ENCODE measurements at places on chromosomes 3 and 15.

- no peak for DNase-seq
Measured at GRCh38 chr3:133756716-133757694, 10.8 kb downstream of the TF start.

DNA sequence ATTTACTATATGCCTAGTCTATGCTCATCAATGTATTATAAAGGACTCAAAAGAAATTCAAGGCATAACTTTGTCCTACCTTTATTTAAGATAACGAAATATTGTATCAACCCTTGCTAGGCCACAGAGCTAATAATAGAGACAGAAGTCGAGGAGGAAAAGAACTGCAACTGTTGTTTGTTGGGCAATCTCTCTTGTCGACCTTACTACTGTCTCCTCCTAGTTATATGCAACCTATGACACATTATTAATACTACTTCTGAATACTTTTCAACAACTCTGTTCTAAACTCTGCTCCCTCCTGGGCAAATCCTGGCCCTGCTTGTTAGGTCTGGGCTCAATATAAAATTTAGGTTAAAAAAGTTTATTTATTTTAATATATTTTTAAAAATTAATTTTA lies 24.6 kb downstream of the SPPL2A start:
- DNase-seq: no peak

GRCh38 chr3:195729476-195730251 lies 8.9 kb downstream of the MUC20 start:
- no peak for DNase-seq

GRCh38 chr3:146221276-146221675 lies 29.6 kb downstream of the PLSCR4 start:
- no peak for DNase-seq

GRCh38 chr3:16476636-16477035 lies 36.9 kb downstream of the RFTN1 start:
- peak; percentile 44 for DNase-seq

DNA sequence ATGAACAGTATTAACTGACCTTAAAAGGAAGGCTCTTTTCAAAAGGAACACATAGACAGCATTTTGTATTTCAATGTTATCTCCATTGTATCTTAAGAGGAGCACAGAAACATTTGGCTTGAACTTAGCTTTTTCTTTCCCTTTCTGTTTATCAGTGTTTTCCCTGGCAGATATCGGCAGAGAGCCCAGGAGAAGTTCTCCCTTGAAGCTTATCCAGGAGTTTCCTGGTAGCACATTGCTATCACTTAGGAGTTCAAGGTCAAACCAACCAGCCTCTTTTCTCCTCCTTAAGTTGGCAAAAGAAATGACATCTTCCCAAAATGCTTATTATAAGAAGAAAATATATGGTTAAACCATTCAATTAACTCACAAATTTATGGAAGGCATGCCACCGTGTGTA lies 344.6 kb upstream of the UBE2E2 start:
- no peak for DNase-seq

GRCh38 chr15:75577401-75578172 lies 1.5 kb downstream of the PTPN9 start:
- DNase-seq: no peak

DNA sequence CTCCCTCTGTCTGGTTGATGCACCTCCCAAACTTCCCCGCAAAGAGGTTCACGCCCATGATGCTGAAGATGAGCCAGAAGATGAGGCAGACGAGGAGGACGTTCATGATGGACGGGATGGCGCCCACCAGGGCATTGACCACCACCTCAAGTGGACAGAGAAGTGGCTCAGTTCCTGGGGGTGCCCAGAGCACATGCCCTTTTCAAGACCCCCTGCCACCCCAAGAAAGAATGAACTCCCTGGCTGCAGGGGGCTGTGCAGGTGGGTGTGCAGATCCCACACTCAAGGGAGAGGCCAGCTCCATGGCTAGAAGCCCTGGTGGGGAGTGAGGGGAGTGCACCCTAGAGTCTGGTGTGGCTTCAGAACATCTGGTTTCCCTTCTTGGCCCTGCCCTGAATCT lies 64.1 kb downstream of the EXOG start:
- no peak for DNase-seq

- DNase-seq: no peak
Measured at GRCh38 chr3:5078151-5078550, 43.9 kb upstream of the ARL8B start.

DNA sequence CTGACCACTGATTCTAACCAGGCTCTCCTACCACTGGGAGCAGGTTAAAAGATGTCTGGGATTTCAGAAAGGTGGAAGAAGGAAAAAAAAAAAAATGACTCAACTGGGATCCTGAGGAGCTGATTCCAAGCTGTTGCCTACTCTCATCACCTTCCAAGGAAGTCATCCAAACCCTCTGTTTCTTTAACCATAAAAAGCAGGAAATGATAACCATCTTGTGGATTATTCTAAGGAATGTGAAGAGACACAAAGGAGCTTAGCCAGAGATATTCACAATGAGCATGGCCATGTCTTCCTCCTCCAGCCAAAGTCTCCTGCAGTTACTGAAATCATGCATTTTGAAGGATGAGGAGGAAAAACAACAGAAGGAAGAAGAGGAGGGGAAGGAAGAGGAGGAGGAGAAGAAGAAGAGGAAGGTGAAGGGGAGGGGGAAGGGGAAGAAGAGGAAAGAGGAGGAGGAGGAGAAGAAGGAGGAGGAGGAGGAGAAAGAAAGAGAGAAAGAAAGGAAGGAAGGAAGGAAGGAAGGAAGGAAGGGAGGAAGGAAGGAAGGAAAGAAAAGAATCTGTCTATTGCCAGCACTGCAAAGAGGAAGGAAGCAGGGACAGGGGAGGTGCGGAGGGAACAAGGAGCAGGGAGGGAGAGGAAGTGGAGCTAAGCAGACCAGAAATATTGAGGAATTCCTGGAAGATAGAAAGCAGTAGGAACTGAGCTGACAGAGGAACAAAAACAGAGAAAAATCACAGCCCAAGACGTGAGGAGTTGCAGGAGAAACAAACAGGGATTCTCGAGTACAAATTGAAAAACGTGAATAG lies 229.2 kb downstream of the UACA start:
- DNase-seq: no peak

DNA sequence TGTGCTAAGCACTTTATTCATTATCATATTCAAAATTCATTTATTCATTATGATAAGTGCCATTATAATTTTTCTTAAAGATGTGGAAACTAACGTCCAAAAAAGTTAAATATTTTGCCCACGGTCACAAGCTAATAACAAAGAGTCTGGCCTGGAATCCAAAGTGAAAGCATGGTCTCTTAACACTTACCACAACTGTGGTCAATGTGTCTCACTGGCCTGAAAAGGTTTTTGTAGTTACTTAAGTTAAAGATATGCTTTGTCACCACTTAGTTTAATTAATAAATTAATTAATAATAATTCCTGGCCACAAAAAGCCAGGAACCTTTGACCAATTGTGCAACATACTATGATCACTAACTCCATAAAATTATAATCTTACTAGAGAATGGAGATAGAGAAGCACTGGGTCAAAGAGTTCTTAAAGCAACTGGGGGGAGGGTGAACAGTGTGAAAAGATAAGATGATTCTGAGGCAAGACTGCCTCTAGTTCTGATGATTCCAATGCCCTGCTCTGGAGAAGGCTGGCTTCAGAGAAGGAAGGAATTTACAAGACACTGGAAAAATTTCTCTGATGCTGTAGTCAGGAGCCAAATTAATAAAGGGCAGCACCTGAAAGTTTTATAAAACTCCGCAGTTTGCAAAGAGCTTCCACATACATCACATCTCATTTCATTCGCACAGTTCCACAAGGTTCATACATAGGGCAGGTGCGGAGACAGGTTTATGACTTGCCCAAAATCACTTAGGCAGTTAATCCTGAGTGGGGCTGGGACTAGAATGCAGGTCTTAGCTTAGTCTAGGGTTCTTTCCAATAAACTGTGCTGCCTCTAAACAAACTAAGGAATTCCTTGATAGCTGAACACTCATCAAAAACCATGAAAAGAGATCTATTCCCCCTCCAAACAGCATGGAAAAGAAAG lies 32.5 kb downstream of the NPTN start:
- no peak for DNase-seq

DNA sequence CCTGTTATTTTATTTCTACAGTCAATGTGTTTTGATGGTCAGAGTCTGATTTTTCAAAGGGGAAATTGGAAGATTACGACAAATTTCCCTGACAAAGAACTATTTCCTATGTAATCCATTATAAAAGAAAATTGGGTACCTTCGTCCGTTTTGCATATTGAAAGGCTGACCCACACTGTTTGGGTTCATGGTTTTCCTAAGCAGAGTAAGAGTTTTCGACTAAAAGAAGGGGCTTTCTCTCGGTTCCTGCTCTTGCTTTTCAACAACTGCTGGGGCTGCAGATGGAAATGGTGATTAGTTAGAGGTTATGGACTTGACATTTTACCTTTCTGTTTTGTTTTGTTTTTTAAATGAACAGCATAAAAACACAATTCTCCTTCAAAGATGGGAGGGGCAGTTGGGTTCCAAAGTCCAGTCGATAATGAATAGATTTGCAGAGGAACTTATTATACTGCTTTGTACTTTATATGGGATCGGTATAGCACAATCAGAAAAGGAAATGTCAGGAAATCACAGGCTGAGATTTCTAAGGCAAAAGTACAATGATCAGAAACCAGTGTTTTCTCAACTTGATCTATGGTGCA lies 978 bp downstream of the KCNMB2 start:
- DNase-seq: no peak

GRCh38 chr15:64687688-64688087 lies 87.7 kb downstream of the RBPMS2 start:
- no peak for DNase-seq

- DNase-seq: no peak
Measured at GRCh38 chr3:184635774-184636173, 74.2 kb downstream of the EPHB3 start.

DNA sequence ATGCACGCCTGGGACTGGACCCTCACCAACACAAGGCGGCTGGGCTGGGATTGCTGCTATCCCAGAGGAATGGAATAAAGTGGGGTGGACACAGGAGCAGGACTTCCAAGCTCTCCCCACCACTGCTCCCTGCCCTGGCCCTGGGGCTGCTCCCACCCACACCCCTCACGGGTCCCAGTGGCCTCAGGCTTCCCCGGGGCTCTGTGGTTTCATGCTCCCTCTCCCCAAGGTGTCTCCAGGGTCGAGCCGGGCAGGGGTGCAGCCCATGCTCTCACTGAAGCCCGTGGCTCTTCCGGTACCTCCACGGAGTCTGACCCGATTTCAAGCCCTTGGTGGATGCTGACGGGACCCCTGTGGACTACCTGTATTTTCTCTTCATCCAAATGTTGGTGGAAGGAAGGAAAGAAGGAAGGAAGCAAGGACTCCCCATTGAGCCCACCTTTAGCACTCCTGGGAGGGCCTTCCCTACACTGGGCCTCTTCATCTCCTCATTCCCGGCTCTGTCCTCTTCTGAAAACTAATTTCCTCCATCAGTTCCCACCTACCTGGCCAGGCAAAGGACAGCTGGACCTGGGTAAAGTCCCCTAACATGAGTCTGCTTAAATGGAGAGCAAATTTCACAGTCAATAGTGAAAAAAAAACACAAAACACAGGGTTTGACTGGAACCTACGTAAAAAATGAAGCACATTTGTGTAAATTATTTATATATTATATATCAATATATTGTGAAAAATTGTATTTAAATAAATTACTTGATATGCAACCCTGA lies 44.0 kb upstream of the PCSK6 start:
- DNase-seq: no peak

- DNase-seq: no peak
Measured at GRCh38 chr3:186670155-186670554, 4.3 kb downstream of the HRG start.

DNA sequence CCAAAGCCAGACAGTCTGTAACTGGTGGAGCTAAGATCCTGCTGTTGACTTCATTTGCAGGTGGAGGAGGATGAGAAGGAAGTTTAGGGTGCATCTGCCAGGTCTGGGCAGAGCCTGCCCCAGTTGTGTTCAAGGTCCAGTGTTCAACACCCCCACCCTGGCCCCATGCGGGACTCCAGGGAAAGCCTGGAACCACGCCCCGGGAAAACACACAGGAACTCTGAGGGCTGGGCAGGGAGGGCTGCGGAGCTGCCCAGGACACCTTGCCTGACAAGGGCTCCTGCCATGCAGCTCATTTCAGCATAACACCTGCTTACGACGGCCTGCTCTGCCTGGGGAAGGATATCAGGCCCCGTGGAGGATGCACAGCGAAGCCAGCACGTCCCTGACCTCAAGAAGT lies 286.3 kb downstream of the XXYLT1 start:
- DNase-seq: no peak

Data from activated CD4-positive, alpha-beta T cell treated with anti-CD3 and anti-CD28 coated beads, Interleukin-2, Interleukin-6, amounts not matched to agents 100 ng/mL and 50 ng/mL, durations not matched to agents 16 hours and 8 hours (primary cell).